ENCODE measurements at places on chromosomes 7 and 10.

- no peak for DNase-seq
Measured at GRCh38 chr7:96179341-96179740, 142.6 kb downstream of the SLC25A13 start.

GRCh38 chr10:84290235-84290634, 38.2 kb upstream of the CCSER2 start:
- DNase-seq: no peak

GRCh38 chr7:141409801-141410329, 141.3 kb upstream of the AGK start:
- peak; percentile 15 for DNase-seq

GRCh38 chr7:119984247-119984646, 288.7 kb upstream of the KCND2 start:
- DNase-seq: no peak

GRCh38 chr10:14751014-14751896, 23.4 kb downstream of the FAM107B start:
- DNase-seq: peak; percentile 11

DNA sequence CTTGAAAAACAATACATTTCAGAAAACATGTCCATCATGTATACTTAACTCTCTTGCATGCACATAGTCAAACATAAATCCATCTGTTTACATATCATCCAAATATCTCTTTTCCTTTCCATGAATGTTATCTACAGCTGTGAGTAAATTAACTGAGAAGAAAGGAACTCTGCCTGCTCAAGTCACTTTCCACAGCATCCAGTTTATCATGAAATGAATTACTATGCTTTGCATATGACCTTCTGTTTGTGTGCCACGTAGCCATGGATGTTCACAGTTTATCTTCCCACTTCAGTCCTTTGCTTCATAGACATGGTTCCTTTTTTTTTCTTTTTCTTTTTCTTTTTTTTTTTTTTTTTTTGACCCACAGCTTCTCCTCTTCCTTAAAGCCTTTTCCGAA, 39.6 kb downstream of the BZW2 start:
- no peak for DNase-seq

- no peak for DNase-seq
Measured at GRCh38 chr7:131935180-131935579, 378.8 kb upstream of the PODXL start.

DNA sequence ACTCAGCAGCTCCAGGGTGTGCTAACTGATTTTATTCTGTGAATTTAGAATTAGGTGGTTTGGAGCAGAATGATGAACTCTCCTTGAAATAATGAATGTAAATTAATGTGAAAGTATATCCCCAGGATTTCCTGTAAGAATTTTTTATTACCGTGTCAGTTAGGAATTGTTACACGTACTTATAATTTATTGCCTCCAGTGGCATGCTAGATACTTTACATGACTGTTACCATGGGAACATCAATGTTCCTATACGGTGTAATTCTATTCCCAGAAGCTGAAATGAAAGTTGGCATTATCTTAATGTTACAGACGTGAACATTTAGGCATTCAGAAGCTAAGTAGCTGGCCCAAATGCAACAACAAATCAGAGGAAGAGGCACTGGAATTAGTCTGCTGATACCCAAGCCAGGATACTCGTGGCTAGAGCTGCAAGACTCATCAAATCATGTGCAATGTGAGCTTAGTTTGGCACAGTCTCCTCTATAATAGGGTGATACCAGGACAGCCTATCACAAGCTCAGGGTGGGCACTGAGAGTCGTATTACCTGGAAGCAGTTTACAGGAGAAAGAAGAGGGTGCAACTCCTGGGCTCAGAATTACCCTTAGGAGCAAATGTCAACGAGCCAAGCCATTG, 30.0 kb upstream of the PRKAR2B start:
- no peak for DNase-seq

DNA sequence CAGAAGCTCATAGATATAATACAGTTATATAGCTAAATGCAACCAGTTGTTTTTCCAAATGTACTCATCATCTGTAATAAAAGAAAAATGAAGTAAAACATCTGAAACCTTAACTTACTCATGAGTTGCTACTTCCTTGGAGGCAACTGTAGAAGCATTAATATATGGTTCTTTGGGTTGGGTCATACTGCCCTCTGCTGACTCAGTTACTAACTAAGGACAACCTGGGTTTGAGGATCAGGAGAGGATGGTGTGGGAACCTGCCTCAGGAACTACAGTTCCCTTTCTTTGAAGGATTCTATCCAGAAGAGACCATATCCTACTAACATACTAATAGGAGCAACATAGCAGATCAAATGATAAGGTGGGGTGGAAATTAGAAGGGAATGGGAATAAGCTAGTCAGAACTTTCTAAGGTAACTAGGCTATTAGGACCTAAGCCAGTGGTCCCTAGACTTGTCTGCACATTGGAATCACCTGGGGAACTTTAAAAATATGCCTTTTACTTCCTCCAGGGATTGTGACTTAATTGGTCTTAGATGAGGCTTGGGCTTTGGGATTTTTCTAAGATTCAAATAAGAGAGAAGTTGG, 20.7 kb downstream of the COX15 start:
- DNase-seq: no peak

DNA sequence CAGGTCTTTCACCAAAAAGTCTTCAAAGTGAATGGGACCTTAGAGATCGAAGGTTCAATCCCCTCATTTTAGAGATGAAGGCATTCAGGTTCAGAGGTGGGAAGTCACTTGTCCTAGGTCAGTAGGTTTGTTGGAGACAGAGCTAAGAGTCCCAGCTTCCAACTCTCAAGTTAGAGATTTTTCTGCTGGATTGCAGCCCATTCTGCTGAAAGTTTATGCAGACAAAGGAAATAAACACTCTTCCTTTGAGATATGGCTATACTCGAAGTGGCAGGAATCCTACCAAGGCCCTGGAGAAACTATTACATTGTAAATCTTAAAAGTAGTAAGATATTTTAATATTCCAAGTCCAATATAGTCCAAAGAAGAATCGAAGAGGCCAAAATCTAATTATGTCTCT, 64.4 kb downstream of the LYZL1 start:
- no peak for DNase-seq

DNA sequence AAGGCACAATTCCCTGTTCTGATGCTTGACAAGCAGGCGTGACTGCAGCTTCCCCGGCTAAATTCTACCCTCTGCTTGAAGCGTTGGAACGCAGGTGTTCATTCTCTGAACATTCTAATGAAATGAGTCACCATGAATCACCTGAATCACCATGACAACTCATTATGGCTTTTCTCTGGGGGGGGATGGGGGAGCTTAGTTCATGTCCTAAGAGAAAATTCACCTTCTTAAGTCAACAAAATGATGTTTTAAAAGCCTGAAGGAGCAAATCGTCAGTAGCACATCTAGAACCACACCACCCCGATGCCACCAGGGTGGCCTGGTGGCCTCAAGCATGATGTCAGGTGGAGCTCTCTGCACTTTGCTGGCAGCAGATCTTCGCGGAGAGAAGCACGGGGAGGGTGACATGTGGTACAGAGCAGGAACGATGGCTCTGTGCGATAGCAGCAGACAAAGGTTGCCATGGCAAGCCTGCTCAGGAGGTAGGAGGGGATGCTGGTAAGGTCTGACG, 33.7 kb downstream of the DDC start:
- DNase-seq: no peak

GRCh38 chr7:21364801-21365271, 63.0 kb upstream of the SP4 start:
- DNase-seq: no peak

DNA sequence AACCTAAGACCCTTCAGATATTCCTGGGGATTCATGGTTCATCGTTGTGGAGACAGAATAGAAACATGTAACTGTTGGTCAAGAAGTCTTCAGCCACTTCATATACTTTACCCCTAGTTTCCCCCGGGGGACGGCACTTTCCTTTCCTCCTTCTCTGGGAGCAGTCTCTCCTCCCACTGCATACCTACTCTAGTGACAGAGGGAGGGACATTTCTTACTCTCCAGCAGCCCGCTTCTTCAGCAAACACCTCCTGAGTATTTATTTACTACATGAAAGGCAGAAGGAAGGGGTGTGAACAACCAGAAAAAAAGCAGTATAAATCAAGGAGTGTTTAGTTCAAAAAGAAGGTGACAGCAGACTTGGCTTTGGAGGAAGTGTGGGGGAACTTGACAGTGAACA, 69.0 kb downstream of the LHFPL3 start:
- DNase-seq: no peak

DNA sequence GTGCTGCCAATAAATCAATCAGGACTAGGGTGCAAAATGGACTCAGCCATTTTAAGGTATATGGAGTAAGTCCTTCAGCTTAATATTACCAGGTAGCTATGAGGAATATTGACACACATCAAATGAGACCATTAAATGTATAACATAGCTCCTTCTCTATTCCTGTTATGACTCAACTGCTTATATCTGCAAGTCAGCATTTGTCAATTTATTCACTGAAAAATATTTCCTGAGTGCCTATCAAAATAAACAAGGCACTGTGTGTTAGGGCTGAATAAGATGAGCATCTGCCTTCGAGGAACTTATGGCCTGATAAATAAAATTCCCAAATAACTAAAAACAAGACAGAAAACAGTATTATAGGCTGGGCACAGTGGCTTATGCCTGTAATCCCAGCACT, 113.8 kb downstream of the CDK6 start:
- no peak for DNase-seq

DNA sequence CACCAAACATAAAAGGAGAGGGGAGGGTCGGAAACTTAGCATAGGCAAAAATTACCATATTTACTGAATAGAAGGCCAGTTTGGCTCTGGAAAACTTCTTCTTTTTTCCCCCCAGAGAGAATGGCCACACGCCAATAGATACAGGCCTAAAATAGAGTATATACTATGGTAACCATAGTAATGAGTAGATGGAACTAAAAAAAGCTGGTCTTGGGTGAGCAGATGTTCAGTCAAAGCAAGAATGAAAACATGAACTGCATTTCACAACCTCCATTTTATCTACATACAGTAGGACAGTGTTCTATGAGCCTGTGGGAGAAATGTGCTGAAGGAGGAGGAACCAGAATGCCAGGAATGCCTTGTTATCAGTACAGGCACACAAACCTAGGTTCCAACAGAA, 141.7 kb upstream of the SEMA3A start:
- no peak for DNase-seq

GRCh38 chr10:43686414-43686813, 37.7 kb upstream of the ZNF32 start:
- no peak for DNase-seq

DNA sequence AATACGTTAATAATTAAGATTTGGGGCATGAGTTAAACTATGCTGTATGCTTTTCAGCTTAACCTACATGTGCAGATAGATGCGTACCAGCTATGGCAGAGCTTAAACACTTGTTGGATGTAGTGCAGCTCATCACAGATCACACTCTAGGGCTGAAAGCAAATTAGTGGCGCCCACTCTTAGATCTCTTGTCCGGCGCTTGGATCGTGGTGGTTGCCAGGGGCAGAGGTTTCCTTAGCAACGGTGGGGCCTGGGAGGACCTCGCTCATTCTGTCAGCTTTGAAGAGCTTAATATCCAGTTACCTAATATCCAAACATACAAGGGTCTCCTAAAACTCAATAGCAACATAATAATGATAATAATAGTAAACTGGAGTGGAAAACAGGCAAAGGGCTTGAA, 548.2 kb upstream of the PFKP start:
- no peak for DNase-seq

DNA sequence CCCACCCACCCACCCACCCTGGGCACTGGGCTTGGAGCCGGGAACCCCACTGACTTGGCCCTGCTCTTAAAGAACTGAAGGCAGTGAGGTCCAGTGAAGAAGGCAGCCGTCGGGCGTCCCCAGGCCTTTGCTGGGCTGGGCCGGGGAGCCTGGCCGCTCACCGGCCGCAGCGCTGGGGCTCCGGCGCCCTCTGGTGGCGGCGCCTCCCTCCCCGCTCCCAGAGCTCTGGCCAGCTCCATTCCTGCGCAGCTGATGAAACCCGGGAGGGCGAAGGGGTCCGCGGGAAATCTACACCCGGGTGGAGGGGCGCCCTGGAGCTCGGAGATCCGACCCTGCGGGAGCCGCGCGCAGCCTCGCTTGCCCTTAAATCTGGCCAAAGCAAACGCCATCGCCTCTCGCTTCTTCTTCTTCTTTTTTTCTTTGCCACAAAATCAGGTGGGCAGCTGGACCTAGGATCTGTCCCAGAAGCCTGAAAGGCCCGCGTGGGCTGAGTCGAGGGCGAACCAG, 1.7 kb upstream of the CXCL12 start:
- DNase-seq: peak; percentile 19

DNA sequence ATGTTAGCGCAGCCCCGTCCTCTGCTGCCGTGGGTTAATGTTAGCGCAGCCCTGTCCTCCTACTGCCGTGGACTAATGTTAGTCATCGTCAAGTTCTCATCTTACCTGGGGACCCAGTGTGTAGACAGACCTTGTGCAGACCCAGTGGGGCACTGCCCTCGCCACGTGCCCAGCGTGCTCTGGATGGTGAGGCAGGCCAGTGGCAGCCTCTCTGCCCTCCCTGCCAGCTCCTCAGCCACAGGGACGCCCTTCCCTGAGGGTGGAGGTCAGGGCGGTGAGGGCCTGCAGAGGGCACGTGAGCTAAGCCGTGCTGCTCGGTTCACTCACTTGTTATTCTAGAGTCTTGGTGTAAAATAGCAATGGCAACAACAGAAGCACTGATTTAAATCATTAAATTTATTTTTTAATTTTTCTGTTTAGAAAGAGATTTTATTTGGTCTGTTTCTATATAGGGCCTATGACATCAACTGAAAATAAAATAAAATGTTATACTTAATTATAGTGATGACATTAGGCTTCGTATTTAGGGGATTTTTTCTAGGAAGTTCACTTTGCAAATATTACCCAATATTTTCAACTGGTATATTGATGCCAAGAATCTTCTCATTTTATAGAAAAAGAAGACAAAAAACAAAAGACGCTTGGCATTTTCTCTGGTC, 48.4 kb downstream of the NKX6-2 start:
- no peak for DNase-seq

DNA sequence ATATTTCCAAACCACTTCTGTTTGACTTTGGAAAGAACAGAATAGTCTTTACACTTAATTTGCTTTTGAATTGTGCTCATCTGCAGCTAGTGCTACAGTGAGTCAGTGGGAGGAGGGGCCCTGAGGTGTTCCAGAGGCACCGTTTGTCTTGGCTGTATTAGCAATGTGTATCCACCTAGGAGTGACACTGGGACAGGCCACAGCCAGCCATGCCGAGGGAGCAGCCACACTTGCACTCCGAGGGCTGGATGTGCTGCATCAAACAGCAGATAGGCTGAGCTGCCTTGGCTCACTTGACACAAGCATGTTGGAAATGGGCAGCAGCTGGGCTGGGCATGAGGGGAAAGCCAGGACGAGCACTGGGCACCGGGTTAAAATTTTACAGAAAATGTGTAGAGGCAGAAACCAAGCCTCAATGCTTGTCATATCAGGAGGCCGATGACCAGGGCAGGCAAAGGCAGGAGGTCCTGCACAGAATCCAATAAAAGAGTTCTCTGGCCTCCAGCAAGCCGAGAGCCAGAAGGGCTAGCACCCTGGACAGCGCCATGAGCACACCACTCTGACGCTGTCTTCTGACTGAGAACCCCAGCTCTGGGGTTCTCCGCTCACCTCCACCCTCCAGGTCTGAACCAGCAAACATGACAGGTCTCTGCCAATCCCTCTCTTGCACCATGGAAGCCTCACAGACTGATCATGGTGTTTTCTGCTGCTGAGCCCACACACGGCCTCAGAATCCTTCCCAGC, 163.3 kb downstream of the GRID1 start:
- no peak for DNase-seq
